ENCODE measurements at places on chromosomes 2 and 18.

DNA sequence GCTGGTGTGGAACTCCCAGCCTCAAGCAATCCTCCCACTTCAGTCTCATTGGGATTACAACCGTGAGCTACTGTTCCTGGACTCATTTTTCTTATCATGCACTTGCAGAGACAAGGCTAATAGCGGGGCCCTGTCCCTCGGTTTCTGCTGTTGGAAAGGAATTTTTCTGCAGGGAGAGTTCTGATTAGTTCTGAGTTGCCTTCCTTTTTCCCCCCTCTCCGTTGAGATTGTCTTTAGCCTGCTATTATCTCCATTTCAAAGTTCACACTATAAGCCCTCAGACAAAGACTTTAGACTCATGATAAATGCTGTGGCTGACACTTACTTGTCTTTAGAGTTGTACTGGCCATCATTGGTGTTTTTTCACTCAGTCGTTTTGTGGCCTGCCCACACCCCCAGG lies 97.2 kb downstream of the NCOA1 start:
- no peak for DNase-seq

GRCh38 chr2:5834501-5834900 lies 142.3 kb downstream of the SOX11 start:
- no peak for DNase-seq

DNA sequence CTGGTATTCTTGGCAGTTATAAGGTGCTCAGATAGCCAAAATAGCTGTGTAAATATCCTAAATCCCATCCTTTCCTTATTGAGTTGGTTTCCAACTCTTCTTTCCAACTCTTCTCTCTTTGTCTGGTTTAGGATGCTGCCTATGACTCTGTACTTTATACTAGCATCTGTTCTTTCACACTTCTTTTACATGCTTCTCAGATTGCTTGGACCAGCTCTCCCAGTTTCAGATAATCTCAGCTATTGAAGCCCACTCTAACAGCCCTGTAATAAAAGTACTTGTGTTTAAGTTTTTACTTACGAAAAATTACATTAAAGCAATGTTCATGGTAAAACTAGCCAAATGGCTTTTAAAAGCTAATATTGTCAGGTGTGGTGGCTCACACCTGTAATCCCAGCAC lies 14.7 kb upstream of the LHCGR start:
- no peak for DNase-seq

GRCh38 chr2:127636248-127637235 lies 9.4 kb upstream of the GPR17 start:
- no peak for DNase-seq

DNA sequence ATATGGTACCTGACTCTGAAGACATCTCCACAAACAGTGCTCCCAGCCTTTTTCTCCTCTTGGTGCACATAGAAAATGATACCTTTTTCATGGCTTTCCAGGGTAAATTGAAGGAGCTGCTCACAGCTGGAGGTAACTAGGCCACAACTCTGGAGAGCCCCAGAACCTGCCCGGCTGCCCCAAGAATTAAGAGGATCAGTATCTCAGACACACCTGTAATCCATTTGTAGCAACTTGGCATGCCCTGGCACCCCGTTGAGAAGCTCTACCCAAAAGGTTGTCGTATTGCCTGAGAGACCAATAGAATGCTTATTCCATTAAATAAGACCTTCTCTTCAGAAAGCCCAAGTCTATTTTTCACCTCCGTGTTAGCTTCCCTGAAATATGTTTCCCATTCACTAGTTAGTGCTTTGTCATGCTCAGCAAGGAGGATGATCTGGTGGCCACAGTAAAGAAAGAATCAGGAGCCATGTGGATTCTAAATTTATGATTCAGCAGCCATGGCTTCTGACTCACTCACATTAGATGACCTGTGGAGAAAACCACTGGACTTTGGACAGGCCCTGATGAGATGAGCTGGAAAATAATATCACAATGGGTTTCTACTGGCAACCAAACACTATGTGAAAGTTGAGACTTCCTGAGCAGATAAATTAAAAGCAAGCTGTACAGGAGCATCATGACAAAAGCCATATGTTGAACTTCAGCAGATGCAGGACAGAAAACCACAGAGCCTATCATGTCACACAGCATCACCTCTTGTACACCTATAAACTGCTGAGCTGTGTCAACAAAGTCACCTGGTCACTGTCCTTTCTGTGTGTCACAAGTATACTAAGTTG lies 253.3 kb upstream of the OSR1 start:
- DNase-seq = no peak

DNA sequence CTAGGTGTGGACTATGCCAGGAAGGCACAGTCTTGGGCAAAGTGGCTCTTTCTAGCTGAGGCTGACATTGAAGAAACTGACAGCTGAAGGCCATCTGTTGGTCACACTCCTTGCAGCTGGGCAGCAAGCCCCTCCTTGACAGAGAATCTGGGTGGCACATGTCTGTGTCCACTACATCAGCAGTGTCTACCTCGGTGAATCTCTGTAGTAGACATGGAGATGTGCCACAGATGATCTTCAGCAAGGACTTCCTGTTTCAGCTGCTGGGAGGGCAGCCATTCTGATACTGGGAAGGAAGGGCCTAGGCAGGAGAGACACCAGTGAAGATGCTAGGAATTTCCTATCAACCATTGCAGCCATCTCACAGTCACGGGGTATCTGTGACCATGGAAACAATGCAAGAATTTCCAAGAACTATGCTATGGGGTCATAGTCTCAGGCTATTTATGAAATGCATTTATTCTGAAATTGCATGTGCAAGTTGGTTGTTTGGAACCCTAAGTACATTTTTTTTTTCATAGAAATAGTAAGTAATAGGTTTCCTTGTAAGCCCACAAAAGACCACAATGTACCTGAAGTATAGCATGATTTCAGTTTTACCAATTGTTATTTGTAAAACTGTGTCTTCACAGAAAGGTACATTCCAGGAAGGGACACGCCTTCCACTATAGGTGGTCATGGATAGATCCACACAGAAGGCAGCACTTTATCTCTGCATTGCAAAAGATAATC lies 63.8 kb upstream of the DARS1 start:
- no peak for DNase-seq

GRCh38 chr2:130385709-130386108 lies 29.9 kb downstream of the PTPN18 start:
- no peak for DNase-seq

- DNase-seq = peak; percentile 28
These were observed 786 bp downstream of the TAF1B start for GRCh38 chr2:9844036-9844483.
